ENCODE measurements at places on chromosomes 6 and 20.

DNA sequence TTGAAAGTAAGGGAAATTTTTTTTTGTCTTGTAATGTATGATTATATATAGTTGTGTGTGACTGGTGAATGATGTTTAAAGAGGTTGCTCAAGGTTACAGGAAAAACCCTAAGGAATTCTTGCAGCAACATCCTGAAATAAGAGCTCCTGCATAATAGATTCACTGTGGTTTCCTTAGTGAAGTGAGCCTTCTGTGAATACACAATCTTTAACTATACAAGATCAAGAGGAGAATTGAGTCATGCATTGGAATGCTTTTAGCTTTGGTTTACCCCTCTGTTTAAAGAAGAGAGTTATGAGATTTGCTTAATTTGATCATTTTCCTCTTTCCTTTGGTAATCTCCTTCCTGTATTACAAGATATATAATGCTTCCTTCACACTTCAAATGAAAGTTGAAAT lies 141.6 kb upstream of the EYA4 start:
- DNase-seq, result no peak

- no peak for DNase-seq
These were observed 10.7 kb downstream of the CCN5 start for GRCh38 chr20:44725837-44726236.

GRCh38 chr6:133241086-133241900 lies at the start of gene EYA4:
TSS of gene EYA4 (plus strand) at chr6:133241357. CDS start at chr6:133274781, 33,424 bp downstream.
- no peak for DNase-seq

DNA sequence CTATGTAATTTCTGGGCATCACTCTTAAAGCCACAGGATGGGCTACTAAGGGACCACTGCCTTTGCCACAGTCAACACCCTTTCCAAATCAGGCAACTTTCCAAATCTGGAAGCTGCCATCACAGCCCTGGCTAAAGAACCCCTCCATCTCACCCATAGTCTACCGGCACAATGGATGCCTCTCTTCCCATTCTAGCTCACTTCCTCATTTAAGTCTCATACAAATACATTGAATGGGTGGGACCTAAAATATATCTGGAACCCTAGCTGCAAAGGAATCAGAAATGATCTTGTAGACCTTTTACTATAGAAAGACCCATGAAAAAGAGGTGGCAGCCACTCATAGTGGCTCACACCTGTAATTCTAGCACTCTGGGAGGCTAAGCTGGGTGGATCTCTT lies 3.3 kb upstream of the TREML4 start:
- no peak for DNase-seq

GRCh38 chr6:169095153-169095552 lies 158.5 kb downstream of the THBS2 start:
- DNase-seq, result no peak

GRCh38 chr6:99338188-99338587 lies 11.3 kb downstream of the FAXC start:
- no peak for DNase-seq

DNA sequence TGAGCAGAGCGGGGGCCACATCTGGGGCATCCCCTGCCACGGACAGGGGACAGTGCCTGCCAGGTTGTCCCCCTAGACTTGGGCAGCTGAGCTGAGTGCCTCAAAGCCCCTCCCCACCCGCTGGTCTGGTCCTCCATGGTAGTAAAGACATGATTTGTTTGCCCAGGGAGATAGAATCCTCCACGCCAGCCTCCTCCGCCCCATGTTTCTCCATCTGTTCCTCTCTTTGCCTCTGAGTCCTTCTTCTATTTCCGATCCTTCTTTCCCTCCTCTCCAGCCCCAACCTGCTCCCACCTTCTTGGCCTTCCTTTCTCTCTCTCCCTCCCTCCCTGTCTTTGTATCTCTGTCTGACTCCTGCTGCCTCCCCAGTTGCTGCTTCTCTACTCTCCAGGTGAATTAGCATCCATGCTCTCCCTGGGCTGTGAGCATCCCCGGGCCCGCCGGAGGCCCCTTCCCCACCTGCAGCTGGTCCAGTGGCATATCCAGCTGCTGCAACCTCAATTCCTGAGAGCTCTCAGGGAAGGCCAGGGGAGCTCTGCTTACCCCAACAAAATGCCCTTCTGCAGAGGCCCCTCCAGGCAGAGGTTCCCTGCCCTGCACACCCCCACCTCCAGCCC lies 45.8 kb downstream of the CPNE5 start:
- DNase-seq, result no peak

DNA sequence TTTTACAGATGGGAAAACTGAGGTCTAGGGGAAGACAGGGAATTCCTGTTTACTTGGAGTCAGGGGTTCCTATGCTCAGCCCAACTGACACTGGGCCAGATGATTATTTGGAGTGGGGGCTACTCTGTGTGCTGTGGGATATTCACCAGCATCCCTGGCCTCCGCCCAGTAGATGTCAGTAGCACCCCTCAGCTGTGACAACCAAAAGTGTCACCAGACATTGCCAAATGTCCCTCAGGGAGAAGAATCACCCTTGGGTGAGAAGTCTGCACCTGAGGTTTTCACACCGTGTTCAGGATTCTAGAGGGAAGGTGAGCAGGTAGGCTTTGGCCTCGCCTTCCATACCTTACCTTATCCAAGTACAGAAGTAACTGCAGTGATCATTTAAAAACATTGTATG lies 27.6 kb downstream of the CDH26 start:
- no peak for DNase-seq

- DNase-seq, result no peak
These were observed 11.8 kb upstream of the BFSP1 start for GRCh38 chr20:17542993-17543412.

DNA sequence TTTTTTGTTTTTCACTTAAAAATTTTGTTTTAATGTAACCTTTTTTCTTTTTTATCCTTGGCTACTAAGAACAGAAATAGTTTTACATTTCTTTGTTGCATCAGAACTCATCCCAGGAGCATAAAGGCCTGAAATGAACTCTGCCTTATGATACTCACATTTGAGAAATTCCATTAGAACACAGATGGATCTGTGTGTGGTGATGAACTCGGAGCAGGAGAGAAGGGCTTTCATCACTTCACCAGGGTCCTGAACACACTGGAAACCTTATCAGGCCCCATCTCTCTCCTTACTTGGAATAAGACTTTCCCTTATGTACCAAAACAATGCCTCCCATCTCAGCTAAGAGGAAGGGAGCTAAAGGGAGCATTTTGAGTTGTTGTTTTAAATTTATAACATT lies 139.4 kb downstream of the PHF3 start:
- no peak for DNase-seq

- no peak for DNase-seq
These were observed 178.4 kb upstream of the ZNF184 start for GRCh38 chr6:27651371-27651732.

- no peak for DNase-seq
These were observed 17.2 kb downstream of the UNC5CL start for GRCh38 chr6:41021832-41022231.

DNA sequence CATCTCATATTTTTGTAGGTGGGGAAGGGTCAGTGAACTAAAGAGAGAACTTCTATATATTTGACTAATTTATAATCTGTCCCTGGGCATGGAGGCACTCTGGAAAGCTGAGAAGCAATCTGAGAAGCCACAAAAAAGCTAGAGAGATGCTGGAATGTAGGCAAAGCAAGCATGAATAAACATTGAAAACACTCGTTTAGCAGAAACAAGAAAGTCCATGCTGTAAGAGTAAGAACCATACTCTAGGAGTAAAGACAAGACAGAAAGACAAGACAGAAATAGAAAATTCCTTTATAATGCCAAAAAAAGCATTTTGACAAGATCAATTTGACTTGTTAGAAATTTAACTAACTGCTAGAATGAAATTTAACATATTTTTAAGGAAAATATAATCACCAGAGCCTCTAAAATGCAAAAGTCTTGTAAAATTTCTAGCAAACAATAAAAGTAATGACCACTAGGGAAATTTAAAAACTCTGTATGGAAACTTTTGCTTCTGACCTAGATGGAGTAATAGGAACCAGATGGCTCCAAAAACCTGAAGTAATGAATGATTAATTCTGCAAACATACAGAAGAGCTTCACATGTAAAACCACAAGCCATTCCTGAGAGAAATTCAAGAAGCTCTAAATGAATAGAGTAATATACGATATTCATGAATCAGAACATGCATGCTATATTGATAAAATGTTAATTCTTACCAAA lies 625.7 kb upstream of the PTCHD4 start:
- DNase-seq, result no peak

DNA sequence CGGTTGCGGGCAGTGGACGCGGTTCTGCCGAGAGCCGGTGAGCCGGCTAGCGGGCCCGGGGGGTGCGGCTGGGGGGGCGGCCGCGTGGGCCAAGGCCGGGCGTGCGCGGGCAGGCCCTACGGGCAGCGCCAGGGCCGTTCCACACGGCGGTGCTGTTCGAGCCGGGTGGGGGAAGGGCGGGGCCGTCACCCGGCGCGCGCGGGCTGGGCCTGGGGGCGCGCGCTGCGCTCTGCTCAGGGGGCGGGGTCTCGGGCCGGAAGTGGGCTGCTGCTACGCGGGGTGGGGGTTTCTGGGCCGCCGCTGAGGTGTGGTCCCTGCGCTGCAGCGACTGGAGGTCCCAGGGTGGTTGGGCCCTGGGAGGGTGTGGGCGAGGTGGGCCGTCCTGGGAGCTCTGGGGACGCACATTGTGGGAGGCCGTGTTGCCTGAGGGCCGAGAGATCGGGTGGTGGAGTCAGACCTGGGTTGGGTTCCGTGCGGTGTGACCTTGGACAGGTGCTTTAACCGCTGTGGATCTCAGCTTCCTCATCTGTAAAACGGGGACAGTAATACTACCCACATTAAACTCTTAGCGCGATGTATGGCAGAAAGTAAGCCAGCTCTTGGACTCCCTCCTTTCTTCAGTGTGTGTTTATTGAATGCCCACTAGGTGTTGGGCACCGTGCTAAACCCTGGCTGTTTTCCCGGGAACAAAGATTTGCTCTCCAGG lies 391 bp downstream of the MAPRE1 start:
- DNase-seq, result peak; percentile 80

DNA sequence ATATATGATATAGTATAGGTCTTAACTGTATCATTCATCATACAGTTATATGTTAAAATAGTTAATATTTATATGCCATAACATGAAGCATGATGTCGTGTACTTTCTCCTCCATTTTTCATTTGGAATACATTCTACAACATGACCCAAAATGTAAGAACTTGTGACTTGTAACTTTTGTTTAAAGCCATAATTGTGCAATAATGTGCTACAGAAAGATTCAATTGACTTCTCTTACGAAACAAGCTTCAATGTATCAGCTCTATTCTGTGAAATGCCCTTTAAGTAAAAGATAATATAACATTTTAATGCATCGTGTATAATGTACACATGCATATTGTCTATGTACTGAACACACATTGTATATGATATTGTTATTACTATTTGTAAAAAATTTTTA lies 76.7 kb upstream of the FABP7 start:
- DNase-seq, result no peak

GRCh38 chr6:167485186-167485978 lies 160.5 kb downstream of the TTLL2 start:
- DNase-seq, result no peak

GRCh38 chr20:32655903-32656512 lies 17.7 kb downstream of the C20orf203 start:
- no peak for DNase-seq

DNA sequence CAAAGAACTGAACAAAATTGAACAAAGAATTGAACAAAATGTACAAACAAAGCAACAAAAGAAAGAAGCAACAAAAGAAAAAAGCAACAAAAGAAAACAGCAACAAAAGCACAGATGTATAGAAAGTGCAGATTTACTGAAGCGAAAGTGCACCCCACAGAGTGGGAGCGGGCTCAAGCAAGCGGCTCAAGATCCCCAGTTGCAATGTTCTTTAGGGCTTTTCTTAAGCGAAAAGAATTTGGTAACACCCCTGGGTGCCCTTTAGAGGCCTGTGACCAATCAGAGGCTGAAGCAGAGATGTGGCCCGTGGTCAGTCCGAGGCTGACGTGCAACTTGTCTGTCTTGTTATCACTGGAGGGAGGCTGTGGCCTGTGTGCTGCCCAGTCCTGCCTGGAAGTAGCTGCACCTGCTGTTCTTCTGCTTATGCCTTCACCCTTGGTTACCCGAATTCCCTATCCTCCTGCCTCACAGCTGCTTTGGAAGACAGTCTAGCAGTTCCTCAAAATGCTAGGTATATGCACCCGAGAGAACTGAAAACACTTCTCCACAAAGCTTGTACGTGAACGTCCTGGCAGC lies 13.2 kb upstream of the KIF25 start:
- DNase-seq, result no peak

DNA sequence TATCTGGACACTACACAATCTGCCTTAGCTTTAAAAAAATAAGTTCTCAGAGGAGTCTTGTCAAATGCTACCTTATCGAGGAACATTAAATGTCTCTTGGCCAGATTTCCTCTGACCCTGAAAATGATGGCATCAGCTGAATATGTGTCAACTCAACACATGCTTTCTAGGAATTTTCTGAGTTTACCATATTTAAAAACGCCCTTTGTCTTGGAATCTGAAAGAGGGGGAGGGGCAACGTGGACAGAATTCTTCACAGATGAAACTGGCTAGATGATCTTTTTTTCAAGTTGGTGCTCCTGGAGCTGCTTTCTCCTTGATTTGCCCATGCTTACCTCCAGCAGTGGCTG lies 5.1 kb downstream of the SOX4 start:
- DNase-seq, result no peak

GRCh38 chr6:85971238-85971637 lies 328.6 kb upstream of the SYNCRIP start:
- DNase-seq, result no peak

DNA sequence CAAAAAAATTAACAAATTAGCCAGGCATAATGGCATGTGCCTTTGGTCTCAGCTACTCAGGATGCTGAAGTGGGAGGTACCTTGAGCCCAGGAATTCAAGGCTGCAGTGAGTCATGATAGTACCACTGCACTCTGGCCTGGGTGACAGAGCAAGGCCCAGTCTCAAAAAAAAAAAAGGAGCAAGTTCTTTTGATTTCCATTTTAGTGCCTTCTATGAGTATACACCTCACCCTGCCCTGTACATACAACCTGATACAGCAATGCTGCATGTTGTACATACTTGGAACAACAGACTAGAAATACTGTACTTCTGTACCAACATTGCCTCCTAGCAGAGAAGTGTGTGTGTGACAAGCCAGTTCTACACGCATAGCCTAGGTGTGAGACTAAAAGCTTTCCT lies 97.3 kb upstream of the CARMIL1 start:
- DNase-seq, result no peak

GRCh38 chr6:32393665-32394420 lies 13.1 kb downstream of the BTNL2 start:
- no peak for DNase-seq
